ENCODE measurements at places on chromosomes 5 and 9.

DNA sequence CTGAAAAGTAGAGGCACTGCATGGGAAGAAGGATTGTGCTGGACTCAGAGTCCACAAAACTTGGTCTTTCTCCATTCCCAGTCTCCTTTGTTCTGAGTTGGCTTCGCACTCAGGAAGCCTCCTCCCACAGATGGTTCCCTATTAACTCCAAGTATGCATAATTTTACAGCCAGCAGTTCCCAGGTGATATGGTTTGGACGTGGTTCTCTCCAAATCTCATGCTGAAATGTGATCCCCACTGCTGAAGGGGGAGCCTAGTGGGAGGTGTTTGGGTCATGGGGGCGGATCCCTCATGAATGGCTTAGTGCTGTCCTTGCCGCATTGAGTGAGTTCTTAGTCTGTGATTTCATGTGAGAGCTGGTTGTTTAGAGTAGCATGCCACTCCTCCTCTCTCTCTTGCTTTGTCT, 86.6 kb downstream of the FEM1C start:
- DNase-seq = no peak

- no peak for DNase-seq
These were observed 190.0 kb downstream of the MED10 start for GRCh38 chr5:6188344-6188743.

- DNase-seq = no peak
These were observed 41.4 kb downstream of the LIFR start for GRCh38 chr5:38515092-38515491.

GRCh38 chr9:118991366-118992285, 377.6 kb downstream of the BRINP1 start:
- no peak for DNase-seq

GRCh38 chr9:130981002-130981755, 27.8 kb upstream of the LAMC3 start:
- DNase-seq = no peak

- DNase-seq = no peak
These were observed 289.9 kb downstream of the KCTD16 start for GRCh38 chr5:144460600-144460999.

DNA sequence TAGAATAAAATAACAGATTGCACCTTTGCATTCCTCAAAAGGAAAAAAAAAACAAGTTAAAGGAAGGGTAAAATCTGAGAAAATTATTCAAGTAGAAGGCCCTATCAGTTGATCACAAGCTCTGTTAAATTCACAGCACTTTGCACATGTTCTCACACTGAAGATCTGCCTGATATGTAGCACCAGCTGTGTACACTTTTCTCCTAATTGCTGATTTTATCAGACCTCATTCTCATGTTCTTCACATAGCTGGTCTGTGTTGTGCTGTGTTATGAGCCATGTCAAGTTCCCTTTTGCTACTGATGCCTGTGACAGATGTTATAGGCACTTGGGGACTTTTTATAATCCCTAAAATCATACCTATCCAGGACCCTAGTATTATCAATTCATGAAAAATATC, 390.4 kb upstream of the PRR16 start:
- no peak for DNase-seq

DNA sequence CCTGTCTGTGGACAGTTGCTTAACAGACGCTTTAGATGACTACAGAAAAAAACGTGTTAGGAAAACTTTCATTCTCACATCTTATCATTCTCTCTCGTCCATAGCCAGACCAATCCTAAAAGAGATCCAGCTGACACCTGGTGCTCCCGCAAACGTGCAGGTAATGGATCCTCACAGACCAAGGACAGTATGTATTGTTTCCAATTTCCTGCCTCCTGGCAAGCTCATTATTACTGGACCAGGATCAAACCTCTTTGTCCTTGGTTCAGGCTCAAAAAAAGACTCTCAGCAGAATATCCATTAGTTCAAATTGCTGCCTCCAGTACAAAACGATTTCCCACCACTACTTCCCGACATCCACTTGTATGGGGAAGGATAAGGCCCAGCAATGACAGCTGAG, 62.4 kb downstream of the SERINC5 start:
- no peak for DNase-seq

DNA sequence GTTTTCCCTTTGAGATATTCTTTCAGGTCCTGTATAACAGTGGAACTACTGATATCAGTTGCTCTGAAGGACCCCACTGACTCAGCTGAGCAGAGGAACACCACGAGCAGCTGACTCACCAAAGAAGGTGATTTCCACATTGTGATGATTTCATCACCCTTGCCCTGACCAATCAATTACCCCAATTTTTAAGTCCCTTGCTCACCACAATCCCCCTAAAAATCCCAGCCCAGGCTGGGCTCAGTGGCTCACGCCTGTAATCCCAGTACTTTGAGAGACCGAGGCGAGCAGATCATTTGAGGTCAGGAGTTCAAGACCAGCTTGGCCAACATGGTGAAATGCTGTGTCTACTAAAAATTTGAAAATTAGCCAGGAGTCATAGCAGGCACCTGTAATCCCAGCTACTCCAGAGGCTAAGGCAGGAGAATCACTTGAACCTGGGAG, 125.3 kb upstream of the ABCA1 start:
- peak; percentile 67 for DNase-seq

- no peak for DNase-seq
These were observed at the start of gene SLC36A2 for GRCh38 chr5:151347369-151347768. Gene SLC36A2 (minus strand): TSS chr5:151347559. CDS start chr5:151347460, 99 bp downstream.

- DNase-seq = no peak
These were observed 257.8 kb downstream of the SEC61B start for GRCh38 chr9:99479929-99480328.

All from activated naive CD4-positive, alpha-beta T cell treated with anti-CD3 and anti-CD28 coated beads, Interleukin-2, amount 50 U/mL, for 72 hours (primary cell).